ENCODE measurements at places on chromosomes 5 and 9.

- DNase-seq, result no peak
Measured at GRCh38 chr5:148255456-148255855, 13.1 kb upstream of the SPINK13 start.

- no peak for DNase-seq
Measured at GRCh38 chr9:120923620-120924328, 2.8 kb downstream of the TRAF1 start.

- no peak for DNase-seq
Measured at GRCh38 chr9:88680505-88681160, 145.7 kb downstream of the NXNL2 start.

DNA sequence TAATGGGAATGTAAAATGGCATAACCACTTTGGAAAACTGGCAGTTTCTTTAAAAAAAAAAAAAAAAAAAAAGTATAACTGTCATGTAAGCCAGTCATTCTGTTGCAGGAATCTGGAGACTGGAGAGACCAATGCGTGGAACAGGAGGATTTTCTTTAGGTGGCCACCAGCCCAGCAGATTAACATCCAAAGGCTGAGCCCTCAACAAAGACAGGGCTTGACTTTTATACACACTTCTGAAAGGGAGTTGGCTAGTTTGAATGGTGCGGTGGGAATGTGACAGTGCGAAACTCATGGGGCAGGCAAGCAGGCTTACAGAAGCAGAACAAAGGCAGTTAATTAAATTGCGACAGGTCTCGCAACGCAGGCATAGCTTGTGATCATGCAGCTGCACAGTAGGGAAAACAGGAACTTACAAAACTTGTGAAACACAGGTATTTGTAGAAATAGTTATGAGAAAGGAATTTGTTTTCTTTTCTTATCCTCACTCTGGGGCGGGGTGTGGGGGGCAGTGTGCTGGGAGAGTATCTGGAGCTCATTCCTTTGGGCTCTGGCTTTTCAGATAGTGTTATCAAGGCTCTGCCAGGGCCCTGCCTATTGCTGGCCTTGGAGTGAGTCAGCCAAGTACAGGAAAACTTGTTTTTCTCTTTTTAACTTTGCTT, 12.0 kb downstream of the UIMC1 start:
- no peak for DNase-seq

GRCh38 chr9:112013266-112013665, 116.7 kb downstream of the UGCG start:
- no peak for DNase-seq

DNA sequence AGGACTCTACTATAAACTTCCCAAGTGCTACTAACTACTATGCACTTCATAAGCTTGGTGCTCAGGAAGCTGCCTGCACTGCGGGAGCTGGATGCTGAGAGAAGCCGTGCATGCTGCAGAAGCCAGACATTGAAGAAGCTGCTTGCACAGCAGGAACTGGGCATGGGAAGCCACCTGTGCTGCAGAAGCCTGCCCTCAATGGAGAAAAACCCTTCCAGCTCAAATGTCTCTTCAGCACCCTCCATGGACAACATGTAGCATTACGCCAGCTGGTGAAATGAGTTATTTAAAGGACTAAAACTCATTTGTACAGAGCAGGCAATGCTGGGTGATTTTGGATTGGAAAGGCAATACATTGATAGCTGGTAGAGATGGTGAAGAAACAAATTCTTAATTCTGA, 247.2 kb downstream of the KIF4B start:
- no peak for DNase-seq

GRCh38 chr9:20030671-20031070, 241.8 kb upstream of the SLC24A2 start:
- no peak for DNase-seq

GRCh38 chr9:76405868-76406267, 11.6 kb upstream of the RFK start:
- no peak for DNase-seq

- no peak for DNase-seq
Measured at GRCh38 chr5:143605403-143606005, 202.0 kb upstream of the NR3C1 start.

DNA sequence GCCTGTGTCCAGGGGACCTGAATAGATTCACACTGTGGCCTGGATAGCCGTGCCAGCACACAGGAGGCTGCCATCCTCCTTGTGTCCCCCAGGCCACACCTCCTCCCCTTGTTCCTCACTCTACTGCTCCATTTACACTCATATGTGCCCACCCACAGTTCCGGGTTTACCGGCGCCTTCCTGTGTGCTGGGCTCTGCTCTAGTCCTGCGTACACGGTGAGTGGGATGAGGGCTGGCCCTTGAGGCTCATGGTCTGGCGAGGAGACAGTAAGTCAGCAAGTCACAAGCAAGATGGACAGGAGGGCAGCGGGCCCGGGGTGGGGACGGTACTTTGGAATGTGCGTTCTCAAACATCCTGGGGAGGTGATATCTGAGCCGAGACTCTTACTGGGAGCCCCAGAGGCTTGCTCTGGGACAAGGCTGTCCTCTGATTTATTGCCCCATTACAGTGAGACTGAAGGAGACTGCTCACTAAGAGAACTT, 32.4 kb upstream of the NXNL2 start:
- no peak for DNase-seq

DNA sequence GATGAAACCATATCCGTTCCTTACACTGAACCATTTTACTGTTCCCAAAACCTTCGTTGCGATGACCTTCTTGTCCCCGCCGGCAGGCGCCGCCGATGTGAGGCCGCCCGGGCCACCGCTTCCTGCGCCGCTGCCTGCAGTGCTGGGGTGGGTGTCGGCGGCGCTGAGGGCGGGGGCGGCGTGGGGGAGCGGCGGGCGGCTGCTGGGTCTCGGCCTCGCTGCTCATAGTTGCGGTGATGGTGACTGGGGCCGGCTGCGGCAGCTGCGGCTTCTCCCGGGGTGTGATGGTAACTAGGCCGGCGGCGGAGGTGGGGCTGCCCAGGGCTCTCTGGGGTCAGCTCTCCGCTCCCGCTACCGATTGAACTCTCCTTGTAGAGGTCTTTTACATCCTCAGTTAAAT, 14.1 kb upstream of the OR2S2 start:
- DNase-seq, result no peak

GRCh38 chr9:98610711-98611110, 98.0 kb downstream of the GABBR2 start:
- no peak for DNase-seq

- DNase-seq, result no peak
Measured at GRCh38 chr5:80967500-80968181, 7.5 kb downstream of the RASGRF2 start.

DNA sequence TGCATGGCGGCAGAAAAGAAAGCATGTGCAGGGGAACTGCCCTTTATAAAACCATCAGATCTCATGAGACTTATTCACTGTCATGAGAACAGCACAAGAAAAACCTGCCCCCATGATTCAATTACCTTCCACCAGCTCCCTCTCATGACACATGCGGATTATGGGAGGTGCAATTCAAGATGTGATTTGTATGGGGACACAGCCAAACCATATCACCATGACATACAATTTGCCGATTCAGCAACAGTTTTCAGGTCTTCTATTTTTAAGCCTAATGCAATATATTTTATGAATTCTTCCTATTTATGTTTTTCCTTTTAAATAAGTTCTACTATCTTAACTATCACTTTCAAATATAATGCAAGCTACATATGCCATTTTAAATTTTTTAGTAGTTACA, 90.8 kb upstream of the CCDC152 start:
- no peak for DNase-seq

GRCh38 chr5:88144219-88145001, 124.2 kb downstream of the TMEM161B start:
- no peak for DNase-seq

GRCh38 chr5:106185661-106186081, 1485.1 kb downstream of the EFNA5 start:
- no peak for DNase-seq

- no peak for DNase-seq
Measured at GRCh38 chr9:7782400-7783120, 17.0 kb downstream of the DMAC1 start.

GRCh38 chr5:133977161-133977787, 8.8 kb upstream of the C5orf15 start:
- no peak for DNase-seq

DNA sequence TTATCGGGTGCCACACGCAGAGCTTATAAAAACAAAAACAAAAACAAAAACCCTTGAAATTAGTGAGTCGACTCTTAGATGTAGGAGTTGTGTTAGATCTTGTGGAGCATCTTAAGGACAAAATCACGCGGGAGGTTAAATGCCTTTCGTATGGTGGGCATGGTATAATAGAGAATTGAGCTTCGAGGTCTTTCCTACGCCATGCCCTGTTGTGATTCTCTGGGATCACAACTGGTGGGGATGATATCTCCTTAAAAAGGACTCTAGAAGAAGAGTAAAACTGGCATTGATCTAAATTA, 773 bp upstream of the ELL2 start:
- no peak for DNase-seq

DNA sequence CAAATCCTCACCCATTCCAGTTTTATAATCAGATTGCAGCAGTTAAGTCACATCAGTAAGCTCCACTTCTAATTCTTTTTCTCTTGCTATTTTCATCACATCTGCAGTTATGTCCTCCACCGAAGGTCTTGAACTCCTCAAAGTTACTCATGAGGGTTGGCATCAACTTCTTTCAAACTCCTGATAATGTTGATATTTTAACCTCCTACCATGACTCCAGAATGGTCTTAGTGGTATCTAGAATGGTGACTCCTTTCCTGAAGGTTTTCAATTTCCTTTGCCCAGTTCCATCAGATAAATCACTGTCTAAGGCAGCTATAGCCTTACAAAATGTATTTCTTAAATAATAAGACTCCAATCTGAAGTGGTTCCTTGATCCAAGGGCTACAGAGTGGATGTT, 53.8 kb upstream of the EDIL3 start:
- DNase-seq, result no peak

- no peak for DNase-seq
Measured at GRCh38 chr9:14936491-14936890, 26.3 kb upstream of the FREM1 start.

GRCh38 chr5:133371371-133372155, 240.8 kb downstream of the FSTL4 start:
- no peak for DNase-seq

DNA sequence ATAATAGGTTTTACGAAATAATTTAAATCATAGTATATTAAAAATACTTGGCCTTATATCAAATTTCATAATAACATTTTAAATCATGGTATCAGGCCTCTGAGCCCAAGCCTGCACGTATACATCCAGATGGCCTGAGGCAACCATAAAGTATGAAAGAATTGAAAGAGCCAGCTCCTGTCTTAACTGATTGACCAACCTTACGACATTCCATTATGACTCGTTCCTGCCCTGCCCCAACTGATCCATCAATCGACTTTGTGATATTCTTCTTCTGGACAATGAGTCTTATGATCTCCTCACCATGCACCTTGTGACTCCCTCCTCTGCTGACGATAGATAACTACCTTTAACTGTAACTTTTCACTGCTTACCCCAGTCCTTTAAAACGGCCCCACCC, 545.0 kb downstream of the MTRR start:
- DNase-seq, result no peak

Data from T-helper 17 cell (primary cell).